ENCODE measurements at places on chromosomes 1 and 21.

DNA sequence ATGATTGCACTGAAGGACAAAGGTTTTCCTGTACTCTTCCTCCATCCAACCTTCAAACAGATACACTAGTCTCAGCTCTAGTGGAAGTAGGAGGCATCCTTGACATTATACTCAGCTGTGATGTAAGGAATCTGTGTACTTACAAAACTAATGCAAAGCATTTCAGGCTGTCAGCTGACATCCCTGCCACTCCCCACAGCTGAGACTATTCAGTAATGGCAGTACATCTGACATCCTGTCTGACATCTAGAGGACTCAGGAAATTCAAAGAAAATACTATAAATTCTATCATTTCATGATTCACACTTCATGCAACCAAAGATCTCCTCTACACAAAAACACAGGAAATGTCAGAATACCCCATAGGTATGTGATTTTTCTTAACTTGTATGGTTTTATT lies 325.8 kb downstream of the SMYD3 start:
- no peak for DNase-seq

DNA sequence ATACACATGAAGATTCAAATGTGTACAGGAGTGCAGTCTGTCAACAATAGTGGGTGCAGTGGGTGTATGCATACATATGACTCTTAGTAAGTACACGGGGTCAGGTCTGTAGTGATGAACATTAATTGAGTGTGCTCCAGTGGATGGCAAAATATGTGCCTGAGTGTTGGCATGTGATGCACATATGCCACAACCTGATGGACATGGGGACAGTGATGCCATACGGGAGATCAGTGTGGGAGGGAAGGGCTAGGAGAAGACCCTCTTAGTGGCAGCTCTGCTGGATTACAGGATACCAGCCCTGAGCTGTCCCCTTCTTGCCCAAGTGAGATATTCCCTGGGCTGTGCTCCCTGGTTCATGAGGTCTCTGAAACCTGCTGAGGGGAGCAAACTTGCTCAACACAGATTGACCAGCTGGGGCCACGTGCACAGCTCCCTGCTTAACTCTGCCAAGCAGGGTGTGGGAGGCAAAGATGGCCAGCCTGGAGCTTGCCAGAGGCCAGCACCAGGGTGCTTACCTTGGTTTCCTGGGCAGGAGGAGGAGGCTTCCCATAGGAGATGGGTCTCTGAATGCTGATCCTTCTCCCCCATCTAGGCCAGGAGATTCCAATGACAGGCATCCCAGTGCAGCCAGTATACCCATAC lies 2.2 kb downstream of the SHISA4 start:
- DNase-seq, result no peak

- DNase-seq, result peak; percentile 45
These were observed 54.4 kb downstream of the CDC42BPA start for GRCh38 chr1:227263869-227264268.

- no peak for DNase-seq
These were observed 133.6 kb downstream of the TGFBR3 start for GRCh38 chr1:91752324-91752723.

DNA sequence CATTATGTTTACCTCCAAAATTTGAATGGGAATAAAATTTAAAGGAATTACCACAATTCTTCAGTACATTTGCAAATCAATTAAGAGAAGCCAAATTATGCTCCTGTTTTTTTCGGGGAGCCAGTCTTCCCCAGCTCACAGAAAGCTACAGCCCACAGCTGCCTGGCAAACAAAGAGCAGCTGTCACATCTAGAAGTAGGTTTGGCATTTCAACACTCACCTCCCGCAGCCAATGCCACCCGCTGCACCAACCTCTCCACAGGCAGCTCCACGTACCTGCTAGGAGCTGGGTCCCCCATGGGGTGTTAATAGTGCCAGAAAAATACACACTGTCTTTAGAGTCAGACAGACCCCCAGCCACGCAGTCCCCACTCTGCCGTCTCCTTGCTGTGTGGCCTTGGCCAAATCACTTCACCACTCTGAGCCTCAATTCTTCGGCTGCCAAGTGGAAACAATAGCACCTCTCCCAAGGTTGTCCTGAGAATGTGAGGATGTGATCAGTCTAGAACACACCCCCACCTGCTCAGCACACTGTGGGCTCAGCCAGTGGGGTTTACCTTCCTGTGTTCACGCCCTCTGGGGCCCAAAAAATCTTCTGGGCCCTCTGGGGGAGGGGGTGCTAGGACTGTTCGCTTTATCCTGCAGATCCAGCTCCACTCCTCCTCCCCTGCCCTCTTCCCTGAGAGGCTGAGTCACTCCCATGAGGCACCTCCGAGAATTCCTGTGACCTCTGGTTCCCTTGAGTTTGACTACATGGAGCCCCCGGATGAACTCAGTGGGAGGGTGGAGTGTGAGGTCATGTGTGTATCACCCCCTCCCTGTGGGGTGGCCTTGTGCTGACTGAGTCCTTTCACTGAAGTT lies 204.3 kb upstream of the GRIK3 start:
- DNase-seq, result no peak

- no peak for DNase-seq
These were observed 22.0 kb downstream of the WNT9A start for GRCh38 chr1:227925582-227926198.

- DNase-seq, result peak; percentile 92
These were observed at the start of the genes GPATCH2 and SPATA17 for GRCh38 chr1:217630711-217631591. Gene GPATCH2, minus strand, starts transcription at chr1:217631090. Its CDS starts 119 bp downstream, at chr1:217630971. Gene SPATA17, plus strand, starts transcription at chr1:217631344. Its CDS starts 35 bp downstream, at chr1:217631379.

GRCh38 chr1:233269656-233270055 lies 25.9 kb downstream of the PCNX2 start:
- DNase-seq, result peak; percentile 67

DNA sequence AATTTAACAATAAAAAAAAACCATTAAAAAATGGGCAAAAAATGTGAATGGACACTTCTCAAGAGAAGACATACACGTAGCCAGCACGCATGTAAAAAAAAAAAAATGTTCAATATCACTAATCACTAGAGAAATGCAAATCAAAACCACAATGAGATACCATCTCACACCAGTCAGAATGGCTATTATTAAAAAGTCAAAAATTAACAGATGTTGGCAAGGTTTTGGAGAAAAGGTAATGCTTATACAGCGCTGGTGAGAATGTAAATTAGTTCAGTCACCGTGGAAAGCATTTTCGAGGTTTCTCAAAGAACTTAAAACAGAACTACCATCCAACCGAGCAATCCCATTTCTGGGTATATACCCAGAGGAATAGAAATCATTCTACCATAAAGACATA lies 1091.5 kb upstream of the B3GALT2 start:
- DNase-seq, result no peak

- no peak for DNase-seq
These were observed 7.6 kb downstream of the RASSF5 start for GRCh38 chr1:206514813-206515387.

GRCh38 chr1:58392083-58392482 lies 154.4 kb downstream of the OMA1 start:
- DNase-seq, result no peak

- no peak for DNase-seq
These were observed 2102.9 kb downstream of the NCAM2 start for GRCh38 chr21:23101111-23101510.

- no peak for DNase-seq
These were observed 12.3 kb downstream of the SLC35E2B start for GRCh38 chr1:1680031-1680911.

DNA sequence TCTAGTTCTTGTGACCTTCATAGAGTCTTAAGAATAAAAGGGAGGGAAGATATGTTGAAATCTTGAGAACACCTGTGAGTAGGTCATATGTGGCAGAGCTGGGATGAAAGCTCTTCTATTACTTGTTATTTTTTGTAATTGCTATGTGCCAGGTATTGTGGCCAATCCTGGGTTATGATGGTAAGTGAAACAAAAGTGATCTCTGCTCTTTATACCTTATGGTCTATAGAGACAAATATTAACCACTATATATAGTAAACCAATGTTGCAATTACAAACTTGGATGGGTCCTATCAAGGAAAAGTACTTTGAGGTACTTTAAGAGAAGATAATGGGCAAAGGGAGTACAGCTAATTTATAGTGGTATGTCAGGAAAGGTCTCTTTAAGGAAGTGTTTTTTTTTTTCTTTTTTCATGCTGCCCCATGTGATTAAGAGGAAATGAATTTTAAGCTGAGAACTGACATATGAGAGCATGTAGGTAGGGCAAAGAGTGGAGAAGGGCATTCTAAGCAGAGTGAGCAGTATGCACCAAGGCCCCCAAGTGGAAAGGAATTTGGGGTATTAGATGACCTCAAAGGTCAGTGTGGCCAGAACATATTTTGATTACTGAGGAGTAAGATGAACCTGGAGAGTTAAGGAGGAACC lies 43.3 kb downstream of the POU2F1 start:
- no peak for DNase-seq

GRCh38 chr21:45010860-45011259 lies 63.5 kb upstream of the ADARB1 start:
- DNase-seq, result no peak

DNA sequence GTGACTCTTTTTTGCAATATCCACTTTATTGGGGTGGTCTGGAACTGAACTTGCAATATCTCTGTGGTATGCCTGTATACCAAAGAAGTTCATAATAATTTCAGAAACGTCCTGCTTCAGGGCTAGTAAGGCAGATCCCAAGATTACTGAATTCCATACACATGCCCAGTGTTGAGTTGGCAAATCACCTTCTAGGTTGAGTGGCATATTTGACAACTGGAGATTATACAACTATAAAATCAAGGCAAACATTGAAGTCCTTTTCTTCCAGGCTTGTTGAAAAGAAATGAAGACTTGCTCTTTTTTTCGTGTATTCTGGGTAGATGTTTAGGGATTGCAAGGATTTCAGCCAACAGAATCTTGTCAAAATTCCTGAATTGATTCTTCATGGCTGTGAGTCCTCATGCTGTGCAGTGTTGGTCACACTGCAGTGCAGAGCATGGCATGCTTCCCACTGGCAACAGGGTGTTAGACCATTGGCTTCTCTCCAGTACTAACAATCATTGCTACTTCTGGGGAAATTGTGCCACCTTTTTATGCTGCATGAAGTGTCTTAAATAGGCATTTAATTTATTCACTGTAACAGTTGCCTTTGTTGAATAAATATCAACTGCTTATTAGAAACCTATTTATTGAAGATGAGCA lies 367.1 kb upstream of the ADGRL4 start:
- DNase-seq, result peak; percentile 78

- peak; percentile 12 for DNase-seq
These were observed 17.7 kb downstream of the IVL start for GRCh38 chr1:152926091-152926490.

DNA sequence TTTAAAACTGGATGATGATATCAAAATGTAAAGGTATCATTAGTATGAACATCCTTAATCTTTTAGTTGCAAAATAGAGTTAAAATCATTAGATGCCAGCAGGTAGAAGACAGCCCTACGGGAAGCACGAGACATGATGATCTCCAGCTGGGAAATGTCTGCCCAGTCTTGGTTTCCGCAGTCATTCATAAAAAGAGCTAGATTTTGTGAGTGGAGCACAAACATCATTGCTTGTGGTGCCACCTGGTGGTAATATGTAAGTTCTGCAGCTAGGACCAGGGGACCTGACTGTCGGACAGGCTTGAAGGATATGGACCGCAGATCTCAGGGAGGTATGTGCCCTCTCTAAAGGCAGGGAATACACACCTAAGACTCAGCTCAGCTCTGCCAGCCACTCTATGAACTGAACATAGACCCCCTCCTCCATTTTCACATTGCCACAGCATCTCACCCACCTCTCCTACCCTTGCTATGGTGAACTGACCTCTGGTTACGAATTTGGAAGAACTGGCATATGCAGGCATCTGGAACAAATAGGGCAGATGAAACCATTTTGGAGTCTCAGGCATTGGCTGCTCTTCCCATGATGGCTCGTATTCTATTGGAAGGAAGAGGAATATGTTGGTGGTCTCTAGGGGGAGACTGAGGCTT lies 9.2 kb downstream of the FCMR start:
- DNase-seq, result peak; percentile 80

GRCh38 chr1:207241164-207241934 lies 80.1 kb upstream of the CD55 start:
- no peak for DNase-seq

- DNase-seq, result no peak
These were observed 7.4 kb downstream of the PLEKHM2 start for GRCh38 chr1:15691434-15692032.

- no peak for DNase-seq
These were observed 1.8 kb downstream of the CDKN2C start for GRCh38 chr1:50971748-50972305.

- no peak for DNase-seq
These were observed 34.0 kb downstream of the EPRS1 start for GRCh38 chr1:220012259-220012658.

GRCh38 chr1:43978551-43979260 lies at the start of gene B4GALT2:
Gene B4GALT2, plus strand, starts transcription at chr1:43979210. Its CDS starts 1,951 bp downstream, at chr1:43981161.
- peak; percentile 69 for DNase-seq

DNA sequence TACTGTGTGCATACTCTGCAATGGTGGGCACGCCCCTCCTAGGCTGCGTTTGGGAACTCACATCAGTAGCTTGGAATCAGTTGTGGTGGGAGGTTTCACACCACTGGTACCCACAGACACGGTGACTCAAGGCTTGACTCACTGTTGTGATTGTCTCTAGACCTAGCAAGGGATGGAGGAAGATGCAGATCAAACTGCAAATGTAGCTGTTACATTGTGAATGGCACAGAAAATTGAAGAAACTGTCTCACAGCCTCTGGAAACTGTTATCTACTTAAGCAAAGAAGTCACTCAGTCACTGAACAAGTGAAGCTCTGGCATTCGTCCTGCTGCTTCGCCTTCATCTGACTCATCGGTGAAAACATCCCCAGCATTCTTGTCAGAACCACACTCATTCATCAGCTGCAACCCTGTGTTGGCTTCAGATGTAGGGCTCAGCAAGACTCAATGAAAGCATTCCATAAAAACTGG lies 59.5 kb downstream of the POFUT2 start:
- peak; percentile 41 for DNase-seq

- no peak for DNase-seq
These were observed 1620.1 kb downstream of the BRINP3 start for GRCh38 chr1:188857526-188858087.

GRCh38 chr21:18603980-18604379 lies 200.4 kb upstream of the TMPRSS15 start:
- no peak for DNase-seq

- peak; percentile 64 for DNase-seq
These were observed 24.9 kb upstream of the GRHL3 start for GRCh38 chr1:24294228-24294672.

DNA sequence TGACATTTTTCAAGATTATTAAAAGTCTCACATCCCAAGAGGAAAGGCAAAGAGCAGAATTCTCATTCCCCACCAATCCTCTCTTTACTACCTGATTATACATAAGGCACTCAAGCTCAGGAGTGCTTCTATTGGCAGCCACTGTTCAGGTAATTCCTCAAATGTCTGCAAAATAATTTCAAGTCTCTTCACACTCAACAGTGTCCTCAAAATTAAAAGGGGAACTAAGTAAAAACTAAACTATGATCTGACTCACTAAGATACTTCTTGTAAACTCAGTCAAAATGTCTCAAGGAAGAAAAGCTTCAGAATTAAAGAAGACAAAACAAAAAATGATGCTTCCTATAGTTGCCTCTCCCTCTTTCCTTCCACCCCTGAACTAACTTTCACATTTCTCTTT lies 135.6 kb downstream of the GPATCH2 start:
- no peak for DNase-seq

DNA sequence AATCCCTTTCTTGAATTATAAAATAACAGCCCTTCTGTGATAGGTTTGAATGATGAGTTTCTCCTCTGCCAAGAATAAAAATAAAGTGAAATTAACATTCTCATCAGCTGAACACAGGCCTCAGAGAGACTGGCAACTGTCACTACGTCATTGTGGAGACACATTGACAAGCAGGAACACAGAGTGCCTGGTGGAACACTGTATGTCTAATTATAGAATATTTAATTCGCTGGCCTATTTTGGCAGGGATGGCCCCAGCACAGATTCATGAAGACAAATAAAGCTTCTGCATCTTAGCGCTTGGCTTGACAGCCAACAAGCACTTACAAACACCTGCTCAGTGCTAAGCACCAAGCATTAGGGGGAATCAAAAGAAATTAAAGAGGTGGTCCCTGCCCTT lies 52.0 kb upstream of the SMYD2 start:
- DNase-seq, result no peak

Data from A673 (cell line).